Fibroblast of skin of scalp (primary cell): ENCODE measurements at places on chromosomes 7 and 10.

- DNase-seq, result peak; percentile 73
Observed at GRCh38 chr10:86594535-86594934, 59.8 kb upstream of the OPN4 start.

DNA sequence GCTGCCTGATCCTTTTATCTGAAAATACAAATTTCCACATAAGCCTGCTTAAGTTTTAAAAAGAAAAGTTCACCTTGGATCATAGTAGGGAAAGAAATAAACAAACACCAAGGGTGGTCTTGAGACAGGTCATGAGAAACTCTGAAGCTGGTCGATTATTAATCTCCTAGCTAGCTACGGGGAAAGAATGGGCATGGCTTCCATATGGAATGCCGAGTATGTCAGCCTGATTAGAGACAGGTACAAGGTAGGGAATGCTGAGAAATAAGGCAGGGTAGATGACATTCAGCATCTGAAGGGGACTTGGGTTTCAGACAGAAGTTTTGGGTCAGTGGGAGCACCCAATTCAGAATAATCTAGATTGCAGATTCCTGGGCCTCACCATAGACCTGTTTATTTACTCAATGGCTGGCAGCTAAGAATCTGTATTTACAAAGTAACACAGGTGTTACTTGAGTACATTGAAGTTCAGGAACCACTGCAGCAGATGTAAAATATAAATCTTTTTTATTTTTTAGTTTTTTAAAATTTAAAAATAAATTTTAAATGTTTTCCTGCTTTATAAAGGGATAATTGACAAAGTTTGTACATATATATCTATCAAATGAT is 49.0 kb downstream of the SCIN start:
- no peak for DNase-seq

GRCh38 chr7:8325067-8325466 is 63.1 kb upstream of the ICA1 start:
- no peak for DNase-seq

DNA sequence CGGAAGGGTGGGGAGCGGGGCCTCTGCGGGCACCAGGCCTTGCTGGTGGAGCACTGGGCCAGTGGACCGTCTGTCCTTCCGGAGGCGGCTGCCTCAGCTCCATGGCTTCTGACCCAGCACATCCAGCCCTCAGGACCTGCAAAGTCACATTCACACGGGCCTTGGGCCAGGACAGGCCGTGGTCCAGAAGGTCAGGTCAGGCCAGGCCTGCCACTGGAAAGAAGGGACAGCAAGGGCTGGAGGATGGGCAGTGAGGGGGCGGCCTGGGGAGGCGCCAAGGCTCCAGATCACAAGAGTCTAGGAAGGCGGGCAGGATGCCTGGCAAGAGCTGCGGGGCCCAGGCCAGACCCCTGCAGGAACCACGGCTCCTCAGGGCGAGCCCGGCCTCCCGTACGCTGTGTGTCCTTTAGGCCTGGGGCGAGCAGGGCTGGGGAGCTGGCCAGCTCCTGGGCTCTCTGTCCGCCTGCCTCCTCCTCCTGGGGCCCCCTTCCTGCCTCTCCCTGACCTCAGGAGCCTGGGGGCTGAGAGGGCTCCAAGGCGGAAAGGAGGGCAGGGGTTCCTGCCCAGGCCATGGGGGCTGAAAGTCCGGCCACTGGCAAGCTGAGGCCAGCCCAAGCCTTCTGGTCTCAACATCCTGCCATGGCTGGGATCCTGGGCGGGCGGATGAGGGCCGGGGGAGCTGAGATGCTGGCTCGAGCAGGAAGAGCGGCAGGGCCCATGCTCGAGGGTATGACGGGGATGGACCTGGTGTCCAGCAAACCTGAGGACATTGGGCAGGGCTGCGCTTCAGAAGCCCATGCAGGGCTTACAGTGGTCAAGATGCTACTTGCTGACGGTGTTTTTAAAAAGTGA is 225.8 kb downstream of the ELFN1 start:
- DNase-seq, result no peak

- peak; percentile 69 for DNase-seq
Observed at GRCh38 chr7:135879233-135879632, 97.9 kb downstream of the MTPN start.

GRCh38 chr7:79293655-79294142 is 159.8 kb downstream of the MAGI2 start:
- DNase-seq, result peak; percentile 36

- no peak for DNase-seq
Observed at GRCh38 chr10:101901340-101901739, 57.7 kb upstream of the KCNIP2 start.

GRCh38 chr7:150451097-150451793 is 815 bp downstream of the GIMAP8 start:
- no peak for DNase-seq

DNA sequence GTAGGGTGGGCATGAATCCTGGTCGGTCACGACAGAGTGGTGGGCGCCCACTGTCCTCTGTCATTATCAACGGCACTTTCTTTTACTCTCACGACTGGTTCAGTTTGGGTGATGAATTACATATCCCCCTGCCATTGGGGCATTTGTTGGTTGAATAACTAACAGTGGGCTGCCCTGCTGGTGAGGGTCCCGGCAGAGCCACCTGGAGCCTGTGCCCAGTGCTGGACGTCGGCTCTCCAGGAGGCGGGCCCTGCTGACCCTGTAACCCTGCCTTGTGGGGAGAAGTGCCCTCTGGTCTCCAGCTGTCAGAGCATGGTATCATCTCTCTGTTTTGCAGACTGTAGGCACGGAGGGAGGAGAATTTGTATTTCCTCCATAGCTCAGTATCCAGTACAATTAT is 199.1 kb downstream of the GLRX3 start:
- no peak for DNase-seq

DNA sequence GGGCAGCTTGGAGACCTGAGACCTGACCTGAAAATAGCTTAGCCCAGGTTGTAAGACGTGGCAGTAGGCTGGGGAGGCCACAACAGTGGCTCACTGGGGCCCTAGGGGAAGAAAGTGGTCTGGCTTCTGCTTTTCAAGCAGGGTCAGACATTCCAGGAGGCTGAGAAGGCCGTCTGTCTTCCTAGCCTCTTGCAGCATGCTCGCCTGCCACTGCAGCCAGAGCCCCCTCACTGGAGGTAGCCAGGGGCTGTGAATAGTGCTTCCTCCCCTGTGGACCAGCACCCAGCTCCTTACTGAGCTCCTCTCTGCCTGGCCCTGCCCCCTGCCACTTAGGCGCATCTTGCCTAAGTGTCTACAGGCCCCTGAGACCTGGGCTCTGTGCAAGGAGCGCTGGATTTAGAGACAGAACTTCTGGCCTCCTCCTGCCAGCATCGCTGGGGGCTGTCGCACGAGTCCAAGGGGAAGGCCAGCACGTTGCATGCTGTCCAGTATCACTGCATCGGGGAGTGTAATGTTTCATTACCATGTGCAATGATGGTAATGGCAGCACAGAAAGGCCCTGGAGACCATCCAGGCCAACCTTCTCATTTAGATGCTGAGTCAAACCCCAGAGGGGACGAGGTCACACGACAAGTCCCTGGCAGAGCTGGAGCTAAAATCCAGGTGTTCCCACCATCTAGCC is 12.7 kb downstream of the ZMIZ1 start:
- DNase-seq, result peak; percentile 90

DNA sequence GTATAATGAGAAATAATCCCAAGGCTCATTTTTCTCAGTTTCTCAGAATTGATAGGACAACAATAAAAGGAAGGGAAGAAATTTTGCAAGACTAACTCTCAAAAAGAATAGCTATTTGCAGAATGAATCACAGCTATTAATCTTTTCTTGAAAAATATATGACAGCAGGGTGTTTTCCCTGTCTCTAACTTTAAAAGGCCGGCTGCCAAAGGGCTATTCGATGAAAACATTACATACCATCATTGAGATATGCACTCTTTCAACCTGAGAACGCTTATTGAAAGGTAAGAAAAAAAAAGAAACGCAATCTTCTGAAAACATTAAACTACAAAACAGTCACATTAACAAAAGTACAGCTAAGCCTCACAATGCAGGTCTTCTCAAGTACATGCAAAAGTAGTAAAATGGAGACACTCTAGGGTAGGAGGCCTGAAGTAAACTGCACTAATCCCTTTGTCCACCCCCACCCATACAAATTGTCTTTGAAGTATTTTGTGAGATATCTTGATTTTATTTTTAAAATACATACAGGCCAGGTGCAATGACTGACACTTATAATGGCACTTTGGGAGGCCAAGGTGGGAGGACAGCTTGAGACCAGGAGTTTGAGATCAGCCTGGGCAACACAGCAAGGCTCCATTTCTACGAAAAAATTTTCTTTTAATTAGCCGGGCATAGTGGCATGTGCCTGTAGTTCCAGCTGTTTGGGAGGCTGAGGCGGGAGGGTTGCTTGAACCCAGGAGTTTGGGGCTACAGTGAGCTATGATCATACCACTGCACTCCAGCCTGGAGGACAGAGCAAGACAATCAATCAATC is 83.0 kb downstream of the PARD3 start:
- DNase-seq, result peak; percentile 72

DNA sequence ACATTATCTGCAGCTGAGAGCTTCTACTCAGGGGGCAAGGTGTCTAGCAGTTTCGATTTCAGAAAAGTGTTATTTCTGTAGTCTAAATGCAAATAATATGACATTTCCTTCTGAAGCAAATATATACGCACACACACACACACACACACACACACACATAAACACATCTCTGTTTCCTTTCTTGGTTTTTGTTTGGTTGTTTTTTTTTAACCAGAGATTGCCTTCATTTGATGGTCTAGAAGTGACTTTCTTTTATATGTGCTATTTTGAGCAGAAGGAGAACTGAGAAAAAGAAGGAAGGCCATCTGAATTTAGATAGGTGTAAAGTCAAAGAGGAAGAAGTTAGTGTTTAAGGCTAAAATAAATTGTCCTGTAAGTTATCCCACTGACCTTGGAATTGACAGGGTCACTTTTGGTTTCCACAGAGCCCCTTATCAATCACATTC is 142.2 kb downstream of the TRIL start:
- DNase-seq, result no peak

DNA sequence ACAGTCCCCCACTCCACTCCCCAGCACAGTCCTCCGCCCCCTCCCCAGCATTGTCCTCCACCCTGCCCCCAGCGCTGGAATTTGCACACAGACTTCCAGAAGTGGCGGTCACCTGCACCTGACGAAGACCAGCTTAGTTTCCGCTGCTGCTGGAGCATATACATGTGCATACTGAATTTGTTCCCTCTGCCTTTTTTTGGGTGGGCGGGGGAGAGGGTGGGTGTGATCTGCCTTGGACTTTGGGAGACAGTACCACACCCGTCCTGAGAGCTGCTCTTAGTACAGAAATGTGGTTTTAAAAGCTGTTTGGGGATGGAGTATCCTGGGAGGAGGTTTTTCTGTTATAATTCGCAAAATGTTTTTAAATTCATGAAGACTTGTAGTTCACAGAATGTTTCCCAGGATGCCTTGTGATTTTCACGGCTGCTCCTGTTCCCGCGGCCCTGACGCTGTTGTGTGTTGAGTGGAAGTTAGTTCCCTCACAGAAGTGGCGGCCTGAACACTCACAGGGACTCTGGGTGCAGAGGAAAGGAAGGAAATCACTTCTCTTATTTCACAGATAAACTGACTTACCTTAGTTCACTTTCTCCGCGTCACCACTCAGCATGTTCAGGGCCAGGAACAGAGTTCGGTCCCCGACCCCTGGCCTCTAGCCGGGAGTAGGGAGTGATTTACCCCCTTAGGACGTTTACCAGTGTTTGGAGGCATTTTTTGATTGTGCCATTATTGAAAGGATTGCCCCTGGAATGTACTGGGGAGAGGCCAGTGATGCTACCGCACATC is 18.6 kb downstream of the PFKP start:
- no peak for DNase-seq

GRCh38 chr10:114311023-114311422 is 72.0 kb downstream of the VWA2 start:
- no peak for DNase-seq
